ENCODE measurements at places on chromosomes 6 and 20.

GRCh38 chr6:46772762-46773161 lies 20.4 kb upstream of the MEP1A start:
- DNase-seq, result no peak

DNA sequence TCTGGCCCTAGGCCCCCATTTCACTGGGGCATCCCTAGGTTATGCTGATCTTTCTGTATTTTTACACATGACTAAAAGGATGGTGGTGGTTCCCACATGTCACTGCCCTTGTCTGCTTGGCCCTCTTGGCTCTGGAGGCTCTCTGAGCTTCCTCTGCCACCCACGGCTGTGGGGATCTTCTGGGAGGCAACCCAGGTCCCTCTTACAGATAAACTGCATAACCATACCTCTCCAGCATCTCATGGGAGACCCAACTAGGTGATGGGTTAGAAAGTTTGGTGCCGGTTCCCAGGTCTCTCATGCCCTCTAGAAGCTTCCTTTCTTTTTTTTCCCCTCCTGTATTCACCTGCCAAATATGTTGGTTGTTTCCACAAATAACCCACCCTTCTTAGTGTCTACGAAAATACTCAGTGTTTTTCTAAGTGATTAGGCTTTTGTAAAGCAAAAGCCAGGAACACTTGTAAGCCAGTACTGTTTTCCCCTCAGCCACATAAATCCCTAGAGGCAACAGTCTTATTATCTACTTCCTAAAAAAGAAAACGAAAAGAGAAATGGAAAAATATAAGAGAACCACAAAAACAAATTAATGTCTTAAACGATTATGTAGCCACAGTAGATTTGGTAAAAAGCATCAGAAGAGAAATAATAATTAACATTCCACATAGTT lies 71.7 kb upstream of the SMLR1 start:
- no peak for DNase-seq

- peak; percentile 85 for DNase-seq
Observed at GRCh38 chr20:4112481-4113421, 97.4 kb upstream of the RNF24 start.

- DNase-seq, result no peak
Observed at GRCh38 chr6:55260181-55260580, 67.1 kb upstream of the GFRAL start.

DNA sequence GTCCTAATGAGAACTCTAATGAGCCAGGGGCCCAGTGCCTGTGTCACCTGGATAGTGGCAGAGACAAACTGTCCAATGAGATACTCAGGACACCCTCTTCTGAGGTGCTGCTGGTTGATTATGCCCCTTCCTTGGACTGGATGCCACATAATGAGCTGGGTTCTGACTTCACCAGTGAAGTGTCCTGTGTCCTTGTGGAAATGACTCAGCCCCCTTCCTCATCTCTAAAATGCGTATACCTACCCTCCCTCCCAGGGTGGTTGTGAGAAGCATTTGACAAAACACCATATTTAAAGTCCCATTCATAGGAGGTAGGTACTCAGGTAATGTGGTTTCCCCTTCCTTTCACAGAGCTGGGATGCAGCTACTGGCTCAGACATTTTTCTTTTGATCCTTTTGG lies 28.4 kb upstream of the RNF24 start:
- no peak for DNase-seq

- no peak for DNase-seq
Observed at GRCh38 chr6:115704028-115704427, 356.7 kb downstream of the FRK start.

DNA sequence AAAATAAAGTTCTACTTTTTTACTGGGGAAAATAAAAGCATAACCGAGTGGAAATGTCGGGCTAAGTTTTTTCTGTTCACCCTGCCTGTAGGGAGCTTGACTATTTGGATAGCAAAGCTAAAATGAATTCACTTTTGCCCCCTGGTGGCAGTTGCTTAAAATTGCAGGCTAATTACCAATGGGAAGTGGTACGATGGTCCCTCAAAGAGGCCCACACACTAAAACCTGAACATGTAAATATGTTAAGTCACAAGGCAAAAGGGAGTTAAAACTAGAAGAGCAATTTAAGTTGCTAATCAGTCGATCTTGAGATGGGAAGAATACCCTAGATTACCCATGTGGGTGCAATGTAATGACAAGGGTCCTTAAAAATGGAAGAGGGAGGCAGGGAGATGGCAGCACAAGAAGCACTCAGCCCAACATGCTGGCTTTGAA lies 916 bp upstream of the SUN5 start:
- DNase-seq, result peak; percentile 56

DNA sequence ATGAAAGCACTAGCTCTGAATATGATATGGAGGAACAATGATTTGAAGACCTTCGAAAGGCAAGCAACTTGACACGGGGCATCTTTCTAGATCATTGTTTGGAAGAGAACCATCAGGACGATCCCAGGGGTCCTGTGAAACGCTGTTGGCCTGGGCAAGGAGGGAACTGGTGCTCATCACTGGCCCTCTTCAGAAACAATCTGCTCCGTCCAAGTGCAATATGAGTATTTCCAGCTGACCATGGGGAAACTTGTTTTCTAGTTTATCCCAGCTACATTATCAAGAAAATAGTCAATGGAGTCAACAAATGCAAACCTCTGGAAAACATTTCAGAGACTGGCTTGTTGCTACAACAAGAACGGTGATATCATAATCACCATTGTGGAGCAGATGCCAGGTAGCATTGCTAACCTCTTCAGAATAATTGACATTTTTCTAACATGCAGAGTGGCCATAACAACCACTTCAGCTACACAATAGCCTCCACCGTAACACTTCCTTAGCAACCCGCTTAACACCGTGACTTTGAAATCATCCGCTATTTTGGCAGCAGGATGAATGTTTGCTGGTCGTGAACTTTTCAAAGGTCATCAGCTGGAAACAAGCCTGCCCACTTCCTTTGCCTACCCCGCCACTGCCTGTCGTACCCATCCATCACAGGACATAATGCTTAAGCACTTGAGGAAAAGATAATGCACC lies 112.0 kb upstream of the PDE10A start:
- peak; percentile 65 for DNase-seq

GRCh38 chr20:5786930-5787795 lies 37.0 kb downstream of the SHLD1 start:
- peak; percentile 7 for DNase-seq

- DNase-seq, result no peak
Observed at GRCh38 chr6:1952740-1953360, 292.6 kb downstream of the GMDS start.

- no peak for DNase-seq
Observed at GRCh38 chr6:136740050-136740974, 52.0 kb downstream of the MAP3K5 start.

GRCh38 chr6:16966791-16967469 lies 134.9 kb upstream of the STMND1 start:
- DNase-seq, result no peak
